ENCODE measurements at places on chromosomes 13 and 19.

DNA sequence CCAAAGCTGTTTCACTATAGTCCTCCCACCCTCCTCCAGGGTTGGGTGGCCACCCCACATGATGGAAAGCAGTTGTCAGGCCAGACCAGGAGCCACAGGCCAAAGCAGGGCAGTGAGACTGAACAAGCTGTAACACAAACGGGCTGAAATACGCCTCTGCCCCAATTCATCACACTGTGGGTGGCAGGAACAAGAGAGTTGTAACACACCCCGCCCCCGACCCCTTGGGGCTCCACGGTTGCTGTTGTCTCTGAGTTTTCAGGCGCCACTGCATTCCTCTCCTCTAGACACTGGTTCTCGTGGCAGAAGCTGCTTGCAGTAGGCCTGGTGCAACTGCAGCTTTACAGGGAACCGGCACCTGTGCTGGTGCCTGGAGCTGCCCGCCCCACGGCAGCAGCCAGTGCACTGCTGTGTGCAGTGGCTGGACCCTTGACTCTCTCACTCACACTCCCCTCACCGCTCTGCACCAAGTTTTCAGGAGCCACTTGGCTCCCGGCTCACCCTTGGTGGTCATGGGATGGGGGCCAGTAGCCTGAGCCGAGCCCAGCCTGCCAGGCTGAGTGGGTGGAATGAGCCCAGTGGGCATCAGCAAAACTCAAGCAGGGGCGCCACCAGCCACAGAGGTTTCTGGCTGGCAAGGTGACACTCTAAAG is 1314.5 kb upstream of the MIR17HG start:
- no peak for DNase-seq

GRCh38 chr19:4472174-4472974 is at the start of gene HDGFL2:
HDGFL2 (plus strand) TSS chr19:4472297; CDS start chr19:4472351, 54 bp downstream.
- no peak for DNase-seq

- DNase-seq: no peak
These were observed 136.1 kb upstream of the SPACA7 start for GRCh38 chr13:112240076-112240475.

DNA sequence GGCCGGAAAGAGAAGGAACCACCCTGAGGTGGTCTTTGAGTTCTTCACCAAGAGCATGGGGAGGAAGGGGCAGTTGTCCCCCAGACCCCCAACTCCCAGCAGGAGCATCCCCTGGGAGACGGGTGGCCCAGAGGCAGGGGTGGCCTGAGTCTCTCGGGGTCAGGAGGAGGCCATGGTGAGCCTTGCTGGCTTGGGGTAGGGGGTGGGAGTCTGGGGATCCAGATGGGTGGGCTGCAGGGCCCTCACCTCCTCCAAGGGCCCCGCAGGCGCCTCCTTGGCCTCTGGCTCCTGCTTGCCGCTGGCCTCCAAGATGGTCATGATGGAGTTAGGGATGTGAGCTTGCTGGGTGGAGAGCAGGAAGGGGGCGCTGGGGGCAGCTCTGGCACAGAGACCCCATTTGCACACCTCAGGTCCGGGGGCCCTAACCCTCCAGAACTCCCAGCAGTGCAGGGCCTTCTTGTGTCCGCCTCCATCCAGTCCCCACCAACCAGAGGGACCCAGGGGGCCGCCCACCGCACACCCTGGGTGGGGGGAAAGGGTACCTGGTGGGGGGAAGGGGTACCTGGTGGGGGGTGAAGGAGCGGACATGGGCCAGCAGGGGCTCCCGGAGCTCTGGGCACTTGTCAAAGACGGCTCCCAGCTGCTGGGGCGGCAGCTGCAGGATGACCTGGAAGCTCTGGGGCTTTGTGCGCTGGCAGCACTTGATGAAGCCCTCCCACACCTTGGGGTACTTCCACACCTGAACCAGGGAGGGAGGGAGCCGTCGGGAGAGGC is 1.3 kb upstream of the RSPH6A start:
- DNase-seq: no peak

- DNase-seq: no peak
These were observed 41.8 kb downstream of the TPT1 start for GRCh38 chr13:45299194-45299593.

DNA sequence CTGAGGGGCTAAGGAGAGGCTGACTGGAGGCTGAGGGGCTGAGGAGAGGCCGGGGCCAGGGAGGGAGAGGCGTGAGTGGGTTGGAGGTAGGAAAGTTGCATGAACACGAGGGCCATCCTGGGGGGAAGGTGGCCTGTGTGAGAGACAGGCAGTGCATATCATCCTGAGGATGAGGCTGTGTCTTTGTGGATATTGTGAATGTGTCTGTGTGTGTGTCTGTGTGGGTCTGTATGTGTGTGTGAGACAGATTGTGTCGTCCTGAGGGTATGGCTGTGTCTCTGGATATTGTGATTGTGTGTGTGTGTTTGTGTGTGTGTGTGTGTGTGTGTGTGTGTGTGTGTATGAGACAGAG is 422 bp downstream of the ZNF71 start:
- no peak for DNase-seq

GRCh38 chr13:108728370-108728769 is 99.0 kb downstream of the MYO16 start:
- no peak for DNase-seq

DNA sequence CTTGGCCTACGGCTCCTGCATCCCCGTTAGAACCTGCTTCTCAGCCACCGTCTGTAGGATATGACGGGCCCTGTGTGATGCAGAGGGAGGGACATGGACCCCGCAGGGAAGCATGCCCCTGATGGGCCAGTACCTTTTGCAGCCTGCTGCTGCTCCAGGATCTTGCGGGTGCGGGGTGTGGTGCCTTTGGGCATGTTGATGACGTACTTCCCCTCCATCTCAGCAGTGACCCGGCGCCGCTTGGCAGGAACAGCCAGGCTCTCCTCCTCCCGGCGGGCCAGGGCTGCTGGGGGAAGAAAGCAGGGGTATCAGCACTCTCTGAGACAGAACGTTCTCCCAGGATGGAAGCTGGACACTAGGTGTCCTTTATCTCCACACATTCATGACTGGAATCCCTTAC is 22.0 kb downstream of the C19orf47 start:
- no peak for DNase-seq

DNA sequence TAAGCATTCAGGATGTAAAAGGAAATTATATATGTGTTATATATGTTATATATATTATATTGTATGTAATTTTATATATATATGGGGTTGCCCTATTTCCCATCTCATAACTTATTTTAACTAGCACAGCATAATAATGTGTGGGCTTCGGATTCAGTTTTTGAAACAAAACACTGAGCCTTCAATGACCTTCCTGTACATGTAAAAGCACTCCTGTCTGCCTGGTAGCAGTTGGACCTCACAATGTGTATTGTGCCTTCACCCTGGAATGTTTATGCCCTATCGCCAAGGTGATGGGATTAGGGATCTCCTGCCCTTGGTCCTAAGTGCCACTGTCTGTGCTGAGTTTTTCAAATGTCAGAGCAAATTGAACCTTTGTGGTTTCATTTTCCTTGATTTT is 968.8 kb downstream of the TUBA3C start:
- DNase-seq: no peak

DNA sequence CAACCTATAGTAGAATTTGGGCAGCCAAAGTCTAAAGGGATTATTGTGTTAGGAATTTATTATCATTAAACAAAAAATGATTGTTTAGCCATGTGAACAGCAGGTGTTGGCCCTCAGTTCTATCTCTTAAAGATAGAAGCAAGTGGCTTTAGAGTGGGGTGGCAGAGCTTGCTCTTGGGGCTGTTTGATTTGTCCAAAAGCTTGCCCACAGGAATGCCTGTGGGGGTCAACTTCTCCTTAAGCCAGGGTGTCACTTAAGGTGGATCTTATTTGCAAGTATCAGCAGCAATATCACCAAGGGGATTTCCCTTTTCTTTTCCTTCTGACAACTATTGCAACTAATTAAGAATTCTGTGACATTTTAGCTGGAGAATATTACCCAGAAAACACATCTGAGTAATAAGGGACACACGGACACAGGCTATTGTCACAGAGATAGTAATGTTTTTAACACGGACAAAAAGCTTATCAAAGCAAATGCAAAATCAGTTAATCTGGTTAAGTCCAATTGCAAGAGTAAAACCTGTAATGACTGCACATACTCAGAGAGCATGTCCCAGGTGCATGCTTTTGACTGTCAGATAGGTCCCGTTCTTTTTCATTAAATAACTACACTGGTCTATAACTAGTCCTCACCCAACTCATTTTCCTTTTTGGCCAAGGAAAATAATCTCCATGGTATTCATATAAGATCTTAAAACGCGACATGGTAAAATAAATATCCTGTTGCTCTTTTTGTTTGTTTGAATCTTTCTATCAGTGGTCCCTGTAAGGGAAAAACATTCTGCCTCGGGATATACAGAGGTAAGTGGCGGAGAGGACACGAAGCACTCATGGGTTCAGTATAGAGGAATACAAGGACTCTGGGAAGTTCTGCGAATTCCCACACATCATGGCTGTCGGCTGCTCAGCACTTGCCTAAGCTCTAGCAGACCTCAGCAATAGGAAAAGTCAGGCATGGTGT is 172.1 kb upstream of the RFC3 start:
- DNase-seq: no peak

- DNase-seq: no peak
These were observed 721 bp downstream of the MED25 start for GRCh38 chr19:49818649-49819370.

DNA sequence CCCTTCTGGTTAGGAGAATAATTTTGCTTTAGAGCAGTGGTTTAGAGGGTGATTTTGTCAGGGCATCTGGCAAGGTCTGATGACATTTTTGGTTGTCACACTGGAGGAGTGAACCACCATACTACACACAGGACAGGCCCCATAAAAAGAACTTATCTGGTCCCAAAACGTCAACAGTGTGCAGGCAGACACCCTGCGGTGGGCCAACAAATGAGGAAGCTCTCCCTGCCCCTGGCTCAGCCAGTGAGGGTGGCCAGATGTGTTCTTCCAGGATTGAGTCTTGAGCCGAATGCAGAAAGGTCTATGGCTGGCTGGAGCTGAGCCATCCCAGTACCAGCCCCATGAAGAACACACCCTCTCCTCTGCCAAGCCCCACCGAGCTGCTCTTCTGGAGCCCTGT is 149.2 kb downstream of the MIPEP start:
- DNase-seq: no peak

GRCh38 chr19:40797963-40798682 is 868 bp upstream of the EGLN2 start:
- no peak for DNase-seq

- no peak for DNase-seq
These were observed 967 bp upstream of the NR2C2AP start for GRCh38 chr19:19204181-19204580.

DNA sequence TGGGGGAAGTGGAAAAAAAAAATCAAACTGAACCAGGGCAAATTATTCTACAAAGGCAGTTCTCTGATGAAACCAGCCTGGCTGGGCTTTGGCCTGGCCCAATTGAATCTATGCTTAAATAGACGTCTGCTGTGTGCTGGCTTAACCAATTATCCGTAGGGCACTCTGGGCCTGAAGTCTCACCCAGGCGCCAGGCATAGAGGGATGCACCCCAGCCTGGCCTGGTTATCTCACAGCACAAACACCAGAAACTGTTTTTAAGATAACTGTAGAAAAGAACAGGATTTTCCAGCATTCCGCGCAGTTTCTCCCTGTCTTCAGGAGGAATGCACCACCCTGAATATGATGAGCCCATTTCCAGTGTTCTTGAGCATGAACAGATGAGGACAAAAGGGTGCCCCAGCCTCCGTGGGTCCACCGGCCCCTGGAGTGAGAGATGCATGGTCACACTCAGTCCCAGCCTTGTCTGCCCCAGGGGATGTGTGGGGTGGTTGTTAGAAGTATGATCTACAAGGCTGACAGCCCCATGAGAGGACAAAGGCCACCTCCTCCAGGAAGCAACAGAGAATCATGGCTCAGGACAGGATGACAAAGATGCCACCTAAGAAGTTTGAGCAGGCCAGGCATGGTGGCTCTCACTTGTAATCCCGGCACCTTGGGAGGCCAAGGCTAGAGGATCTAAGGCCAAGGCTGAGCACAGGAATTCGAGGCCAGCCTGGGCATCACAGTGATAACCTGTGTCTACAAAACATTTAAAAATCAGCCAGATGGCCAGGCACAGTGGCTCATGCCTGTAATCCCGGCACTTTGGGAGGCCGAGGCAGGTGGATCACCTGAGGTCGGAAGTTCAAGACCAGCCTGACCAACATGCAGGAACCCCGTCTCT is 50.2 kb downstream of the PEPD start:
- DNase-seq: no peak

GRCh38 chr19:42042455-42043170 is 27.4 kb downstream of the GRIK5 start:
- peak; percentile 83 for DNase-seq

GRCh38 chr13:23463661-23464060 is 30.2 kb upstream of the SACS start:
- DNase-seq: no peak

DNA sequence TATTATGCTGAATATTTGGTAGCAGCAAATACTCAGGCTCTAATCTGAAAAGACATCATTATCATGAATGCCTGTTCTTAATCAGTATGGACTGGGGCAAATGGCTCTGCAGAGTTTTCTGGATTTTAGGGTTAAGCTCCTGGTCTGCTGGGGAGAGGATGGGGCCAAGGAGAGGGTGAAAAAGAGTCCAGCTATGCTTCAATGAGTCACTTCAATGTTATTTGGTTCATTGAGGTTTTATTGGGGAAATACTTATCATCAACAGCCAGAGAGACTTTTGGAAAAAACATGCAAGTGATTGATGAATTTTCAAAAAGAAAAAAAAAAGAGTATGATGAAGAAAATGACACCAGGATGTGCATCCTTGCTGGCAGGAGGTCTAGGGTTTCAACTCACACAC is 278.3 kb downstream of the UQCRFS1 start:
- DNase-seq: no peak

- DNase-seq: no peak
These were observed 97.2 kb upstream of the EDNRB start for GRCh38 chr13:78015782-78016181.

DNA sequence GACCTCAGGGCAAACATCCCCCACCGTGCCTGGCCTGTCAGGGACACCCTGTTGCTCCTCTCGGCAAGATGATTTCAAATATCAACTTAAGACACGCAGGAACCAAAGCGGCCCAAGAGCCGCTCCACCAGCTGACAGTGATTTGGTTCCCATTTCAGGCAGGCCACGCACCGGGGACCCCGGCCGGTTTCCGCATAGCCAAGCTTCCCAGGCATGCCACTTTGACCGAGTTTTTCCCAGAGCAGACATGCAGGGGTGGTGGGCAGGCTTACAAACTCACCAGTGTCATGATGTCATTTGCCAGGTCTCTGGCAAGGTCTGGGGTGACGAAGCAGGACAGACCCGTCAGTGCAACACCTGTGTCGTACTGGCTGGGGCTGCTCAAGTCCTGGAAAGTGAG is 19.2 kb downstream of the AP3D1 start:
- DNase-seq: no peak
